ENCODE measurements at places on chromosomes 3 and 15.

DNA sequence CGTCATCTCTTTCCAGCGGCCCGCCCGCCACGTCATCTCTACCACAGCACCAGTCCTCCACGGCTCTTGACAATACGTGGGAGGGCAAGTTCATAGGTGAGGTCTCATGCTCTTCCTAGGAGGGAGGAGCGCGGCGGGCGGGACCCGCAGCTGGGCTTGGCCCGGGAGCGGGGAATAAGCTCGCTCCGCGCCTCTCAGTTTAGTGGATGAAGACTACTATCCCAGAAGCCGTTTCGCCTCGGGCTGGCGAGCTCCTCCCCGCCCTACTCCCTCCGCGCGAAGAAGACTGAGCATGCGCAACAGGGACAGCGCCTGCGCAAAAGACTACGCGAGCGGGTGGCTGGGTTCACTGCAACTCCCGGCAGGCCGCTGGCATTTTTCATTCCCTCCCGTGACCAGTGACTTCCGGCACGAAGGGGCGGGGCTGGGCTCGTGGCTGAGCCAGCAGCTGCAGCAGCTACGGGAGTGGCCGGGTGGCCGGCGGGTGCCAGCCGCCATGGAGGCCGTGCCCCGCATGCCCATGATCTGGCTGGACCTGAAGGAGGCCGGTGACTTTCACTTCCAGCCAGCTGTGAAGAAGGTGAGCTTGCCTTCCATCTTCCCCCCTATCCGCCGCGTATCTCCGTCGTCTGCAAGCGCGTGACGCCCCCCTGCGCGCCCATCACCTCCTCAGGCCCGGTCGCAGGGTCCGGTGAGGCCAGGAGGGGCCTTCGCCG lies at the start of gene PTPN23:
TSS of gene PTPN23 (plus strand) at position 421 of the 716 bp plus-strand sequence. CDS start at position 497, 76 bp downstream.
- peak; percentile 98 for DNase-seq

DNA sequence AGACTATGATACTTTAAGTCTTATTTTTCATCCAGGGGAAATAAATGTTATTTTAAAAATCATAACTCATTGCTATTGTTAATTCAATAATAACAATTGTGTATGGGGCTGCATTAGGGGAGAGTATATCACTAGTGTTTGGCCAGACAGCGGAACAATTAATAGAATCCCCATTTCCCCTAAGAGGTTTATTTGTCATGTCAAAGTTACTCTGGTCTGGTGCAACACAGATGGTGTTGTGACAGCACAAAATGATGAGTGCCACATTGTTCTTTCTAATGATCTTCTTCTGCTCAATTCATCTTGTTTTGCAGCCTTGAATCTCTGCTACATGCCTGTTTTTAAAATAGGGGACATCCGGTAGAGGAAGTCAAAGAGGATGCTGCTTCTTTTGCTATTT lies 351.6 kb downstream of the NSUN3 start:
- DNase-seq = no peak

DNA sequence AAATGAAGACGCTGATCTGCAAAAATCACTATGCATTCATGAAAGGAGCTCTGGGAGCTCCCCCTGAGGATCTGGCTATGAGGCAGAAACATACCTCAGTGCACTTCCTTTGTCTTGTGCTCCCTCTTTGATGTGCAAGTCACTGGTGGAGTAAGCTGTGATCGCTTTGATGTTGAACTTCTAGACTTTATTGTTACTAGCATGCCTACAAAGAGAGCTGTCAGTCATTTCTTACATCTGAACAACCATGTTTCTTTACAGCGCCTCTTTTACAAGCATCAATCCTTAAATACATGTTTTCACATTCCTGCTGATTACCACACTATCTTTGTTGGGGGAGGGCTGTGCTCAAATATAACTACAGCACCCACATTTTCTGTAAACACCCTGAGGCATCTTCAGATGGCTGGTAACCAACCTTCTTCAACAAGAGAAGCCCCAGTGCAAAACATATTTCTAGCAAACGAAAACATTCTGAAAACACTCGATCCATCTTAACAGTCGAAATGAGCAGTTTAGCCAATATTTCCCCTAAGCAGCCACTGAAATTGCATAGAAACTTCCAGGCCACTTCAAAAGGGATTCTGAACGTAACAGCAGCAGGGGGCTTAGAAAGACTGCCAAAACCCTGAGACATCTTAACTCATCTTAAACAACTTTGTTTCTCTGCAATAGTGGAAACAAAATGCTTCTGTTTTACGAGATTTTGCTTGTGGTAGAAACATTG lies 101.9 kb upstream of the ICE2 start:
- DNase-seq = no peak

- DNase-seq = no peak
These were observed 25.1 kb downstream of the SHISA5 start for GRCh38 chr3:48478626-48479555.

- DNase-seq = no peak
These were observed 18.9 kb downstream of the IL1RAP start for GRCh38 chr3:190532731-190533203.

- DNase-seq = no peak
These were observed 28.2 kb downstream of the PPP4R2 start for GRCh38 chr3:73024836-73025235.

DNA sequence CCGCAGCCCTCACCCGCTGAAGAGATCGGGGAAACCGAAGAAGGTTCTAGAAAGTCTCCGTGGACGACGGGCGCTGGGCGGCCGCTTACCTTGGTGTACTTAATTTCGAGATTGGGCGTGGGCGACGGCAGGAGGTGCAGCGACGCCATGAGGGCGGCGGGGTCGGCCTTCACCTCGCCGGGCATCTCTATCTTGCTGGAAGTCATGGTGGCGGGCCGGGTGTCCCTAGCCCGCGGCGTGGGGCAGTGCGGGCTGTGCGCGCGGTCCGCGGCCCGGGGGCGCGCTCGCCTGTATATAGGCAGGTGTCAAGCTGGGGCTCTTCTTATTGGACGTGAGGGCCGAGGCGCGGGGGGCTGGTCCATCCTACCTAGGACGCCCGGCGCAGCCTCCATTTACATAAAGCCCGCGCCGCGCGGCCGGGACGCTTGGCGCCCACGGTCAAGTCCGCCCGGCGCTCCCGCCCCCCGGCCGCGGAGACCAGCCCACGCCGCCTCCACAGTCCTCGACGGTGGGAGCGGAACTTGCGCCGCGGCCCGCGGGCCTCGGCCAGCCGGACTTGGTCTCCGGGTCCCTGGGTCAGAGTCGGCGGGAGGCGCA lies at the start of gene ALDH1A2:
TSS of gene ALDH1A2 (minus strand) at position 267 of the 597 bp plus-strand sequence. CDS start at position 206, 61 bp downstream.
- no peak for DNase-seq

DNA sequence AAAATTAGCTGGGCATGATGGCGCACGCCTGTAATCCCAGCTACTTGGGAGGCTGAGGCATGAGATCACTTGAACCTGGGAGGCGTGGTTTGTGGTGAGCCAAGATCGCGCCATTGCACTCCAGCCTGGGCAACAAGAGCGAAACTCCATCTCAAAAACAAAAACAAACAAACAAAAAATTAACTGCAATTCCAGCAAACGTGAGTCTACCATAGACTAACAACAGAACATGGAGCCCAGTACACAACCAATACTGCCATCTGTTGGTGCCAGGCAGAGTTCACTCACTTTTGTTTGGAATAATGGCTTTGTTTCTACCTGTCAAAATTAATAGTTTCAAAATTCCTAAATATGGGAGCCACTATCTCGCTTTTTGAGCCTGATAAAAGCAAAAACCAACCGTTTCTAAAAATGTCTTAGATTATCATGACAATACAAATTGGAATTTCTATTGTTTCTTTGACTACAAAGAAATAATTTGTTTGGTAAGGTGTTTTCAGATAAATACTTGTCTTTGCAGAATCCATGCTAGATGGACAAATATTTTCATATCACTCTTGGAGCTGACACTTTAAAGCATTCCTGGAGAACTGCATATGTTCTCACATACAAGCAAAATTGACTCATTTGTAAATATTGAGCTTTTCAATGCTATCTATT lies 45.0 kb downstream of the GPR176 start:
- DNase-seq = no peak

- no peak for DNase-seq
These were observed 188.3 kb downstream of the PLCH1 start for GRCh38 chr3:155556531-155556930.

DNA sequence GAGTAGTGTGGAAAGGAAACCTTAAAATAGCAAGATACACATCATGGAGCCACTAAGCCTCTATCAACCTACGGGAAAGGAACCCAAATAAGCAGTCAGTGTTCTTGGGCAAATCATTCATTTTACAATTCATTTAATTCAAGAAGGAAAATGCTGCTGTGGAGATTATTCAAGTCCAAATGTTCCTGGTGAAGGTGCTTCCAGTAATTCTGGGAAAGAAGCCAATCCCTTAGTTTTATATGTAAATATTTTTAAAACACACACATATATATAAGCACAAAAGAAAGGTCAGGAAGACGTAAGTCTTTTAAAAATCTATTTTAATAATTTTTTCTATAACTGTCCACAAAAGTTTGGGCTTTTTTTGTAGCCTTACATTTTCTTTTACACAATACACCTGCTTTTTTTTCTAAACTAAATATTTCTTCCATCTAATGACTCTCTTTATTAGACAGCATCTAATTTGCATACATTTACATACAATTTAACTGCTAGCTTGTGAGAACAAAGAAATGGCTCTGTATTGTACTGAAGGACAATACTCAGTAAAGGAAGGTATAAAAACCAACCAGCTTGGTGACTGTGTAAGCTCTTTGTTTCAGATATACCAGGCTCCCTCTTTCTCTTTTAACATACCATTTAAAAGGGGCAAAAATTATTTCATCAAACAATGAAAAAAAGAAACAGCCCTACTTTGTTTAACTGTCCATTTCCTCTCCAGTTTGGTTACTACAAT lies 269.5 kb downstream of the ZBTB20 start:
- DNase-seq = no peak

DNA sequence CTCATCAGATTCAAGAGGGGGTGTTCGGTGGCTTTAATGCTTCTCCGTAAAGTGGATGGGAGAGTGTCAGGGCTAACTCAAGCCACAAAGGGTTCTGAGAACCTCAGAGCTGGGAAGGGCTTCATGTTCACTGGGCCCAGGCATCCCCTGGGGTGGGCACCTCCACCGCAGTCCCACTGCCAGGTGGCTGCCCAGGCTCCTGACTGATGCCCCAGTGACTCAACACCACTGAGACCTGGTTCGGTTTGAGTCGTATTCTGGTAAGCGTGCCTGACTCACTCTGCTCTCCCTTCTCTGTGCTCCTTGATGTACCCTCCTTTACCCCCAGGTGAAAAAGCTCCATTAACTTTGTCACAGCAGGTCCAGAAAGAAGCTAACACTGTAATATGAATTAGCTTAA lies 304.6 kb downstream of the RPLP1 start:
- no peak for DNase-seq

- DNase-seq = no peak
These were observed 49.4 kb upstream of the CCDC174 start for GRCh38 chr3:14602006-14602803.

- DNase-seq = no peak
These were observed 10.0 kb upstream of the SLC6A11 start for GRCh38 chr3:10806006-10806405.

DNA sequence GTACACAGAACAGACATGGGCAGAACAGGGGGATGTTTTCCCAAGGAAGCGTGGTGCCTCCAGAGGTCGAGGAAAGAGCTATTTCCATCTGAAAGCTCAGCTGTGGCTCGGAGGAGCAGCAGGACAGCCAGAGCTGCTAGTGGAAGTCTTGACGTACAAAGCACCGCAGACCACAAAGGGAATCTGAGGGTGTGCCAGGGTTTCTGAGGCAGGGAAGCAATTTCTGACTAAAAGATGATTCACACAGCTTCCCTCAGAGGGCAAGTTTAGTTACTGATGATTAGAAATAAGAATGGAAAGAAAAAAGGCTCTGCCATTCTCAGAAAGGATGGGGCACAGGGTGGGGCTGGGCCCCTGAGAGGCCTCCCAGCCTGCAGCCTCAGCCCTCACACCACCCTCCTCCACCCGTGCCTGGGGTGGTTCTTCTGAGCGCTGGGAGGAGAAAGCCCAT lies 45.8 kb upstream of the SEC13 start:
- no peak for DNase-seq

DNA sequence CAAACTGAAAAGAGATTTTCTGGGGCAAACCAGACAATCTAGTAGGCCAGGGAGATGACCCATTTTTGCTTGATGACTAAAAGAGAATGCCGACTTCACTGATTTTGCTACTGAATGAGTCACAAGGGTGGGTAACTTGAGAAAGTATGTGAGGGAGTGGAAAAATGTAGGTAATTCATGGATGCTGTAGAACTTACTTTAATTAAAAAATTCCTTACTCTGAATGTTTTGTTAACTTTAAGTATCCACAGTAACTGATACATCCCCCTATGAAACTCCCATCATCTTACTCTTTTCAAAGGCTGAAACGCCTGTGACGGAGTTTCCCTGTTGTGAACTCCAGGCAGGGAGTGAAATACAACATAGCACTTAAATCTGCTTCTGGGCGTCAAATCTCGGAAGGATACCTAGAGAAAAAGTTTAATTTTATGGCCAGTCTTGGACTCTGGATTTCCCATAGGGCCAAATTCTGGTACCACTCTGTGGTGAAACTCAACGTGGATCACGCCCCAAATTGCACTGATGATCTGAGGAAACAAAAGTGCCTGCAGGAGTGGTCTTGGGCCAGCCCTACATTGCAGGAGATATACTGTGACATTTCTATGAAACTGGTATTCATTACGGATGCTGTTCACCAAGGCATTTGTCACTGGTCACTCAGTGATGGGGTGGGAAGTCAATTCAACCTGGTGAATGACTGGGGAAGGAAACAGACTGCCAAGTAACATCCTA lies 24.0 kb downstream of the GOLIM4 start:
- no peak for DNase-seq

Data from stimulated activated CD8-positive, alpha-beta memory T cell treated with anti-CD3 and anti-CD28 coated beads, Interleukin-7, amount 100 ng/mL, for 1 hour (primary cell).